Heart left ventricle (tissue), 16 donors: ENCODE measurements at places on chromosomes 13 and 19.
A peak's percentile ranks its signal among the peaks of the same experiment; 100 is the strongest.

DNA sequence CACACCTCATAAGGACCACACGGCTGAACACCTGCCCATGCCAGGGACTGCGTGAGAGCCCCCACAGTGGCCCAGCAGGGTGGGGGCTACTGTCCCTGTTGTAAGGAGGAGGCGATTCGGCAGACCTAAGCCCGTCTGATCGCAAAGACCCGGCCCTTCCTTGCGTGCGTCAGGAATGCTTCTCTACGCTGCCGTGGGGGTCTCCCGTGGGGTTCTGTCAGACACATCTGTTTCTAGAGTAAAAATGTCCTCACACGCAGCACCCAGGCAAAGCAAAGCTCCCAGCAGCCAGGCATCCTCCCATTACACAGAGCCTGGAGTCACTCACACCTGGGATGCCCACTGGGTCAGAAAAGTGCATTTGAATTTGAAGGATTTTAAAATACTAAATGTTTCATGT, 147.7 kb upstream of the SOX1 start:
- no peak for DNase-seq

DNA sequence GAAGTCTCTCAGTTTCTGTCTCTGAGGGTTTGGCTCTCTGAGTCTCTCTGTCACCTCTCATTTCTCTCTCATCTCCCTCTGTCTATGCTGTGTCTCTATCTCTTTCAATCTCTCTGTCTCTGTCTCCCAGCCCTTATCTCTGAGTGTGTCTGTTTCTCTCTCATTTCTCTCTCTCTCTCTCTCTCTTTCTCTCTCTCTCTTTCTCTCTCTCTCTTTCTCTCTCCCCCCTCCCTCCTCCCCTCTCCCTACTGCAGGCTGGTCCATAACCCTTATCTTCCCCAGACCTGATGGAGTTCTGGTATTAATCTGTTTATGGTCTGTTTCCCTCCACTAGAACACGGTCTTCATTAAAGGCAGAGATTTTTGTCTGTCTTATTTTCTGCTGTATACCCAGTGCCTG, 1.3 kb upstream of the PVR start:
- no peak for DNase-seq

GRCh38 chr13:43760257-43760656, 26.5 kb downstream of the ENOX1 start:
- no peak for DNase-seq

- no peak for DNase-seq
Observed at GRCh38 chr19:39351537-39352064, 9.4 kb downstream of the SAMD4B start.

GRCh38 chr13:111514610-111515306, 194.3 kb downstream of the TEX29 start:
- no peak for DNase-seq

DNA sequence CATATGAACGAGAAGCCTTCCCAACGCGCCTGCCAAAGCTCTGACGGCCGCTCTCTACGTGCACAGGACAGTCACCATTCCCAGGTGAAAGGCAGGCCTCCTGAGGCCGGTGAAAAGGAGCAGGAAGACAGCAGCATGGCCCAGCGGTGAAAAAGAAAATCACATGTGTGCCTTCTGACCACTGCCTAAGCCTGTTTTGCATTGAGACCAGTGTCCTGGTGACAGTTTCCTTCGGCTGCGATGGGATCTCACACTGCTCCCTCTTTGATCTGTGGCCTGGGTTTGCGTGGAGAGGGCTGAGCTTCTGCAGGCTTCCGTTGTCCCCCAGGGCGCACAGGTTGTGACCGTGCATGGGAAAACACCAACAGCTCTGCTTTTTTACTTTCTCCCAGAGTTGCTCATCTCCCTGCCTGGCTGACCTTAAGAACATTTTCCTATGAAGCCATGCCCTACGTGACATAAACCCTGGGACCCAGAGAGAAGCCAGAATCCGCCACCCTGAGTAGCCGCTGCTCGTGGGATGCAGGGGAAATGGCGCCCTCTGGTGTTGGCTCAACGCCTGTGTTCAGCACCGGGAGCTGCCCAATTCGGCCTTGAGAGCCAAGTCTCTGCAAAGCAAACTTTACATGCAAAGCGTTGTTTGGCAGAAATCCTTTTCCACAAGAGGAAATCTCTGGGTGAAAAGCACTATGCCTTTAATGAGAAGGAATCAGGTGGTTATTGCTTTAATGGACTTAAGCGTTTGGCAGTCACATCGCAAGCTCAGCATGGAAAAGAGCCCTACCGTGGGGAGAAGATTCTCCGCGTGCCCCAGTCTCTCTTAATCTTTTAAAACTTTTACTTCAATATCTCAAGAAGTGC, 112.2 kb upstream of the GPR12 start:
- DNase-seq: peak; percentile 77

DNA sequence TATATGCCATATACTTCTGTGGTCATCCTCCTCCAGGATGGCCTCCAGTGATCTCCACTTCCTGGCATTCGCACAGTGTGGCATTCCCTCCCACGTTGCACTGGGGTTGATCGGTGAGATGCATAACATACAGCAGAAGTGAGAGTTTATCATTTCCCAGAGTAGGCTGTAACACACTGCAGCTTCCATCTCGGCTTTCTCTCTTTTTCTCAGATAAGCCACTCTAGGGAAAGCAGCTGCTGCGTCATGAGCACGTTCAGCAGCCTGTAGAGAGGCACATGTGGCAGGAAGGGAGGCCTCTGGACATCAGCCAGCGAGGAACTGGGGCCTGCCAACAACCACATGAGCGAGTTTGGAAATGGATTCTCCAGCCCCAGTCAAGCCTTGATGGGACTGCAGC, 807.1 kb downstream of the DIAPH3 start:
- peak; percentile 91 for DNase-seq

- no peak for DNase-seq
Observed at GRCh38 chr13:112907286-112907685, 61.7 kb upstream of the MCF2L start.

DNA sequence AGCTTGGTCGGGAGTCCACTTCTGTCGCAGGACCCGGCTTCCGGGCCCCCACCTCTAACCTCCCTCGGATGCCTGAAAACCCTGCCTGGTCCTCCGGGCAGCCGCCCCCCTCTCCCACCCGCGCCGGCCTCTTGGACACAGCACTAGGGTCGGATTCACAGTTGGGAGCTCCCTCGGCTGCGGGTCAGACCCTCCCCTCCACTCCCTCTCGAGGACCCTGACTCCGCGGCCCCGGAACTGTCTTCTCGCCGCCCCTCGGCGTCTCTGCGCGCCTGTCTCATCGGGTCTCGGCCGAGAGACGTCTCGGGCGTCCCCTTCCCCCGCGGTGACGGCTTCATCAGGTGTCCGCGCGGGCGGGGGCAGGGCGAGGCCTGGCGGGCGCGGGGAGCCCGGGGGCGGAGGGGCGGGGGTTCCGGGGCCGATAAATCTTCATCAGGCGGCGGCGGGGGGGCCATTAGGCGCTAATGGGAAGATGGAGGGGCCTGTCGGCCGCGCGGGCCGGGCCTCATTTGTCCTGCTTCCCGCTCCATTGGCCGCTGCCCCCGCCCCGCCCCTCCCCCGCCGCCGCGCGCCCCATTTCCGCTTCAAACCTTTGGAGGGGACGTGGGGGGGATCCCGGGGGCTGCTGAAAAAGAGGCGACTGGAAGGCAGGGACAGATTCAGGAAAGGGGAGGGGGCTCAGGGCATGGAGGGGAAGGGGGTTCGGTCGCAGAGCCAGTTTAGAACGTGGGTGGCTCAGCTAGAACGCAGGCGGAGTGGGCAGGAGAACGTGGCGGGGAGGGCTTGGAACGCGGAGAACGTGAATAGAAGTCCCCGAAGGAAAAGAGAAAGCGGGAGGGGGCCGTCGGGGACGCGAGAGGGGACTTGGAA, 11.8 kb upstream of the ERFL start:
- peak; percentile 54 for DNase-seq

DNA sequence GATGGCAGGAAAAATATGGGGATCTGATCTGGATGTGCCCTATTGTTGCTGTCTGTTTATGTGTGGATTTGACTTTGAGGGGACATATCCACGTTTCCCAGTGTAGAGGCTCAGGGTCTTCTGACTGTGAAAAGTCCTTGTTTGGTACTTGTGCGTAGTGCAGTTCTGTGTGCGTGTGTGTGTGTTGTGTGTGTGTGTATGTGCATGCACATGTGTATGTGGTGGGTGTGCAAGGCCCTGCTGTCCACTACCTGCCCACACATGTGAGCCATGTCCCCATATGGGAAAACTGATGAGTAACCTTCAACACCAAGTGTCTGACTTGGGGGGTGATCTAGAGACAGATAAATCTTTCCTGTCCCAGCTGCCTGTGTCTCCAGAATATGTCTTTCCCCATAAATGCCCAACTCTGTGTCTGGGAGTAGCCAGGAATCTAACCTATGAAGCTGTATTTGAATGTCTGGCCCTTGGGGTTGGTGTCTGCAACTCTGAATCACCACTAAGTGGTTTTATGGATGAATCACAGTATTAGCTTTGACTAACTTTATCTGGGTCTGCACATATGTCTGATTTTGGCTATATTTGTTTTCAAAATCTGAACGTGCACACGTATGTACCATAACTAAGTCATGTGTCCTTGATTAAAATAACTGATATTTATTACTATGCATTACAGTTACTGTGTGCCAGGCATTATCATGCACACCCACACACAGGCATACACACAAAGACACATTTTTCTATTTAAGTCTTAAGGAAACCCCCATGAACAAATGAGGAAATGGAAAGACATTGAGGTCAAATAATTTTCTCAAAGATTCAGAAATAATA, 17.4 kb downstream of the KLK2 start:
- no peak for DNase-seq

GRCh38 chr19:3483226-3483628, at the start of gene SMIM44:
Gene SMIM44 (minus strand): TSS chr19:3483441. CDS start chr19:3483403, 38 bp downstream.
- DNase-seq: no peak

- DNase-seq: no peak
Observed at GRCh38 chr19:7718668-7719067, 13.2 kb downstream of the CLEC4G start.

GRCh38 chr13:54953786-54954185, 1925.2 kb downstream of the OLFM4 start:
- no peak for DNase-seq

- no peak for DNase-seq
Observed at GRCh38 chr19:11397089-11397610, 13.0 kb upstream of the EPOR start.

- DNase-seq: peak; percentile 93
Observed at GRCh38 chr19:13842291-13843103, 34.4 kb upstream of the NANOS3 start.

- DNase-seq: no peak
Observed at GRCh38 chr19:5290336-5291262, 50.0 kb downstream of the PTPRS start.

GRCh38 chr13:49262634-49263033, 14.9 kb downstream of the CDADC1 start:
- no peak for DNase-seq

DNA sequence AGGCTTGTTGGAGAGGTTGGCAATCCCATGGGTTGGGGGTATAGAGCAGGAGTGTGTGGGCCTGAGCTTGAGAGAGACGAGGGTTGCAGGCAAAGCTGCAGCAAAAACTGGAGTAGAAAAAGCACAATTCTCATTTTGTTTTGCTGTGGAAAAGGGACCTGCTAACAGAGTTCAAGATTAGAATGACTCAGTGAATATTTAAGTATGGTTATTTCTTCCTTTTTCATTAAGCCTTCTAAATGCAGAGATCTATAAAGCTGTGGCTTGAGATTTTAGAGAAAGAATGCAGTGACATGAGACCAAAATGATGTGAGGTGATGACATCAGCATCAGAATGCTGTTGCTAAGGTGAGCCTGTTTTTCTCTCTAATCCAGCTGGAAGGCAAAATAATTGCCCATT, 10.8 kb upstream of the MBNL2 start:
- no peak for DNase-seq

DNA sequence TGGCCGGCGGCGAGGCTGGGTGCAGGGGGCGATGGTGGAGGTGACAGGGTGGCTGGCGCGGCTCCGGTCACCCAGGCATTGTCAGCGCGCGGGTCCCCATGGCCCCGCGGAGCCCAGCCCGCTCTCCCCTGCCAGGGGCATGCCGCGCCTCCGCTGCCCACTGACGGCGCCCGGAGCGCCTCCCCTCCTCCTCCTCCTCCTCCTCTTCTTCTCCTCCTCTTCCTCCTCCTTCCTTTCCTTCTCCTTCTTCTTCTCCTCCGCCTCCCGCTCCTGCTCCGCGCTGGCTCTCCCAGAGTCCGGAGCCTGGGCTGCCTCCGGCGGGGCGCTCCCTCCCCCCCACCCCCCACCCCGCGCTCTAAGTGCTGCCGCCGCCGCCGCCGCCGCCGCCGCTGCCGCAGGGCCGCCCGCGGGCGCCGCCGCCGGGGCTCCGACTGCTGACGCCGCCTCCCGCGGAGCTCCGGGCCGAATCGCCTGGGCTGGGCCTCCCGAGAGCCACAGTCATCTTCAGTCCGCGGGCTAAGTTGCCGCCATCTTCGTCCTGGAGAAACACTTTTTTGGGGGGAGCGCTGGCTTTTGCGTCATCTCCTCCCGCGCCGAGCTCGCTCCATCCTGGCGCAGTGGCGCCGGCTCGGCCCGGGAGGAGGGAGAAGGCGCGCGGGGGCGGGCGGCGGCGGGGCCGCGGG, 348.3 kb downstream of the LIG4 start:
- DNase-seq: peak; percentile 29

DNA sequence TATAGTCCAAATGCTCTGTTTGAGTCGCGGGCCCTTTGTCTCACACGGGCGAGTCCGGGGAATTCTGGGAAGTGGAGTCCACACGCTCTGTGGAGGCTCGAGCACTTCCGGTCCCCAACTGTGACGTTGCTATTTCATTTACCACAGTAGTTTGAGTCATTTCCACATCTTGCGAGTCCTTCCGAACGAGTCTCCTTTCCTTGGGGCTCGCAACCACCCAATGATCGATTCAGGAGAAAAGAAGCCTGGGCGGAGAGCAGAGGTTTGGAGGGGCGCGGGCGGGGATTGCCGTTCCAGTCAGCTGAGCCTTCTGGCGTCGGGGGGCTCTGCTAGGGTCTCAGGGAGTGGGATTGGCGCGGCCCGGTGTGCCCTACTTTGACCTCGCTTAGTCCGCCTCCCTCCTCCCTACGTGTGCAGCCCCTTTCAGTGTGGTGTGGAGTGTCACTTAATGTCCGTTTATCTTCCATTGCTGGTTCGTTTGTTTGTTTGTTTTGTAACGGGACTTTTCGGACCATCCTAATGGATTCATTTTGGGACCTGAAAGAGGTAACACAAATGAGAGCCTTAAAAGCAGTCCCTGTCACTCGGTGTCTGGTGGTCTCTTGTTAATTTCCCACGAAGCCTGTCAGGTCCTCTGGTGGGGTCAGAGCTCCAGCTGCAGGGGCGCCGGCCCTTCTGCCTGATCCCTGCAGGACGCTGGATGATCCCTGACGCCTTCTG, at the start of gene ZNF222:
Gene ZNF222 (plus strand): TSS at position 163 of the 720 bp plus-strand sequence. CDS start 58 bp downstream, at position 221.
- DNase-seq: peak; percentile 91

DNA sequence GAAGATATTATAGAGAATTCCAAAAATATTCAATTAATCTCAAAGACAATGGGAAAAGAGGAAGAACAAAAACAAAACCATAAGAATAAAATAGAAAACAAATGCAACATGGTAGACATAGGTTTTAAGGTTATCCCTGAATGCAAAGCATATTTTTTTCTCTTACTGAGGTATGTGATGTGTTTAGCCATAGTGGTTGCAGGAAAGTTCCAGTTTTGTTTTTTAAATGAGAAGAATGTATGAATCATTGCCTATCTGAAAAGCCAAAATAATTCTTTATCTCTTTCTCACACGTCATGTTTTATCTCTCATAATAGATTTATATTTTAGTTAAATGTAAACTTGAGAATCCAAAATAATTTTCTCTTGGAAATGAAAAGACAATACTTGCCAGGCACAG, 2591.7 kb upstream of the PCDH20 start:
- no peak for DNase-seq

- DNase-seq: peak; percentile 70
Observed at GRCh38 chr19:2974342-2975041, 2.9 kb upstream of the TLE6 start.

- DNase-seq: no peak
Observed at GRCh38 chr13:80979035-80979641, 638.2 kb upstream of the SPRY2 start.
